ENCODE measurements at places on chromosomes 2 and 18. TPM values are rescaled to one million over a fixed set of nuclear protein-coding genes. Genes with fewer than 3 reads are reported as not detected.

GRCh38 chr2:15377202-15377601 lies 183.9 kb downstream of the NBAS start:
- no peak for DNase-seq

GRCh38 chr2:171432969-171433762 lies 624 bp downstream of the METTL8 start:
- no peak for DNase-seq

DNA sequence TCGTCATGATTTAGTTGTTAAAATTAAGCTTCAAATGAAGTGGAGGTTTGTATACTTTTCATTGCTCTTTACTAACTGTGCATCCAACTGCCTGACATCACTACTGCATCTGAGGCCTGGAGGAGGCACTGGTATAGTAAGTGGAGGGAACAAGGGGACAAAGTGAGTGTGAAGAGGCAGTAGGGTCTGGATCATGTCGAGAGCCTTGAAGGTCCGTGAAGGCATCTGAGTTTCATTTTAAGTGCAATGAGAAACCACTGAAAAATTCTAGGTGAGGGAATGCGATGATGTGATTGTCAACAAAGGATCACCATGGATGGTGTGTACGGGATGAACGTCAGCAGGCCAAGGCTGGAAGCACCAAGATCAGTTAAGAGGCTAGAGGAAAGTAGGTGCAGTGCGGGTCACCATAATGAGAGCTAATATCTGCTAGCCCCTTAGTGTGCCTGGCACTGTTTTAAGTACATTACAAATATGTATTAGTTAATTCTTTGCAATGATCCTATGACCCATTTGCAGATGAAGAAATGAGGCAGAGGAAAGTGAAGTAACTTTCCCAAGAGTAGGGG lies 96.1 kb downstream of the CABYR start:
- no peak for DNase-seq

DNA sequence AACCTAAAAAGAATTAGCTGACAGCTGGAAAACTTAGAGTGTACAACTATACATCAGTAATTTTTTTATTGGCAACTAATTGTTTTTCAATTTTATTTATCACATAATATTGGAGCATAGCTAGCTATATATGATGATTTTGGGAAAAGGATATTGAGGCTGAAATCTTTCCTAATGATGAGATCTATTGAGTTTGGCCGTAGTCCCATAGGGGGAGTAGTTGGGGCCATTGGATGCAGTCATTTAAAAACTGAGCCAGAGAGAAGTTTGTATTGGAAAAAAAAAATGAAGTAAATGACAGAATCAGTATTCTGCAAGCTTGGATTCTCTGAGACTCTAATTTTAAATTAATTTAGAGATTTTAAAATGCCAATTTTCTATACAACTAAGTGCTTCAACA lies 179.8 kb downstream of the LTBP1 start:
- no peak for DNase-seq

GRCh38 chr2:43041173-43041591 lies 185.2 kb downstream of the ZFP36L2 start:
- DNase-seq, result no peak

DNA sequence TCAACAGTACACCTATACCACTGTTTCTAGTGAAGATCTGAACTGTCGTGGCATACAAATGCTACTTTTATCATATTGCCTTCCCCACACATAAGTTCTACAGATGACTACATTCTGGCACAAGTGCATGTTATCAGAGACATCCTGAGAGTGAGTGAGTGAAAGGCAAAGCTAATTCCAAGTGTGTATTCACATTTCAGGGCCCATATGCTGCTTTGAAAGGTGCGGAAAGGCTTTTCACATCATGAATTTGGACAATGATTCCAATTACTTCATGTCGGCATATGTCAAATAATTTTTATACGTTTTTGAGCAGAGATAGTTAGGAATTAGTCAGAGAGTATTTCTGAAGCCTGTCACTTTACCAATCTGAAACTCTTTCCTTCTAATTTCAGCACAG lies 101.7 kb downstream of the GAREM1 start:
- DNase-seq, result no peak

GRCh38 chr2:28565720-28566295 lies 69.9 kb downstream of the PLB1 start:
- no peak for DNase-seq

DNA sequence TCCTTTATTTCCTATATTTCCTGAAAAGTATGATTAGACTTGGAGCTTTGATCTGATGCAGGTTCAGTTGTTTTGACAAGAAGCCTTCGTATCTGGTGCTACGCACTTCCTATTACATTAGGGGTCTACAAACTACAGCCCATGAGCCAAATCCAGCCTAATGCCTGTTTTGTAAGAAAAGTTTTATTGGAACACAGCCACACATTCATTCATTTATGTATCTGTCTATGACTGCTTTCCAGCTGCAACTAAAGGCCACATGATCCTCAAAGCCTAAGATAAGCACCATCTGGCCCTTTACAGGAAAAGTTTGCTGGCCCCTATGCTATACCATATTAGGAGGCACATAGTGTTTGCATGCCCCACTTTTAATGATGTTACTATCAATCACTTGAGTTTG lies 26.0 kb downstream of the EIF2AK3 start:
- DNase-seq, result no peak

The KIAA2012 gene
- total RNA-seq, result 0.08 TPM

The PPIL3 gene
- 41.1 TPM for total RNA-seq

The TMEM247 gene
- total RNA-seq, result not detected

All from endothelial cell (in vitro differentiated cells).